Endothelial cell of umbilical vein (primary cell): ENCODE measurements at places on chromosomes 11 and 22. TPM values are rescaled to one million over a fixed set of nuclear protein-coding genes. Genes with fewer than 3 reads are reported as not detected.

Gene BLID
- total RNA-seq, result 2.4 and 3.5 TPM in 2 replicates

Gene TRIM49
- total RNA-seq, result not detected in 2 replicates

Gene GAS2L1
- total RNA-seq, result 42.1 and 44.0 TPM in 2 replicates

Gene OR8G1
- not detected in 2 replicates for total RNA-seq

DNA sequence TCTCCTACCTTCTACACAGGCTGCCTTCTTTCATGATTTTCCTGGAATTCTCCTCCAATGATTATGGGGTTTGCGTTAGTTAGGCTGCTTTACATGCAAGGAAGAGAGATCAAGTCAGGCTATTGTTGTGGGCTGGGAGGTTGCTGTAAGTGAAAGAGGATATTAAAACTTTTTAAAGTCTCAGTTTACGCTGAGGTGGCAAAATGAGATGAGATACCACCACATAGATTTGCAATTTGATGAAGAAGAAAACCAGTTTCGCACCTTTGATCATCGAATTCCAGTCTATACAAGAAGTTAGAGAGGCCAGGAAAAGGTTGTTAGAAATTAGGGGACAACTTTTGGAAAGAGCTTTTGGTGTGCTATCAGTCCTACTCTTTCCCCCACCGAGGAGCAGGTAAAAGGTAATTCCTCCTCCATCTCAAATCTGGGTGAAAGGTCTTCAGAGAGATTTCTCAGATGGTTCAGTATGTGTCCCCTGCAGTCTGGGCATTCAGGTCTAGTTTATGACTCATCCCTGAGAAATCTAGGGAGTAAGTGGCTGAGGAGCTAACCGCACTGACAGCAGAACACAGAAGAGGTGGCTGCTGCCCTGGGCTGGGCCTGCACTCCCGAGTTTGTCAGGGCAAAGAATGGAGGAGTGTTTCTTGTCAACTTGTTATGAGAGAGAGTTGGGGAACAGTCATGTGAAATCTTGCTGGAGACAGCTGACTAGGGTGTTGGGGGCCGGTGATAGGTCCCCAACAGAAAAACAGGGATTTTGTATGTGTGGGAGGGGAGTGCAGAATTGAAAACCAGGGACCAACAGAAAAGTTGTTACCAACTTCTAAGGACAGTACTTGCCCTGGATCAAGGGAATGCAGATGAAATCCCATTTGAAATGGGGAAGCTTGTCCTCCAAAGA is 34.7 kb downstream of the CCDC83 start:
- DNase-seq, result no peak

GRCh38 chr11:113956986-113957385 is 17.9 kb upstream of the HTR3A start:
- no peak for DNase-seq

- DNase-seq, result no peak
Observed at GRCh38 chr22:40324468-40325305, 21.6 kb upstream of the ADSL start.

GRCh38 chr11:120956710-120957495 is 67.0 kb upstream of the TBCEL start:
- DNase-seq, result no peak

Gene GAB4
- not detected in 2 replicates for total RNA-seq

DNA sequence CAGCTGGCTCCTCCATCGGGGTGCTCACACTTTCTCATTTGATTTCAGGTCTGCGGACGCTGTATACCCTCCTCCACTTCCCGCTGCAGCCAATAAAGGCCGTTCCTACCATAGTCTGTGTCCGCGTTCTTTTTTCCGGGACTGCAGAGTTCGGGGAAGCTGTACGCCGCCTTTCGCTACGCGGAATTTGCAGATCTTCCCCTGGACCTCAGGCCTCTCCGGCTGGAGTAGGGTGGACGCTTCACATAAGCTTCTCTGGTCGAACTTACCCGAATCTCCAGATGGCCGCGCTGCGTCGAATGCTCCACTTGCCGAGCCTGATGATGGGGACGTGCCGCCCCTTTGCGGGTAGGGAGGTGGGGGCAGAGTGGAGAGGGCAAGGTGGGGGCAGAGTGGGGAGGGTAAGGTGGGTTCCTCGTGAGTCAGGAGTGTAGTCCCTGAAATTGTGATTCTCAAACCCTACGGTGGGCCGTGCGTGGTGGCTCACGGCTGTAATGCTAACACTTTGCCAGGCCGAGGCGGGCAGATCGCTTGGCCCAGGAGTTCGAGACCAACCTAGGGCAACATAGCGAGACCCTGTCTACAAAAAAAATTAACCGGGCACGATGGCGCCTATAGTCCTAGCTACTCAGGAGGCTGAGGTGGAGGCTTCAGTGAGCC is 617 bp downstream of the CSKMT start:
- DNase-seq, result no peak

GRCh38 chr11:44524346-44524745 is 41.1 kb upstream of the CD82 start:
- DNase-seq, result no peak

Gene ARHGAP20
- 1.1 and 1.4 TPM in 2 replicates for total RNA-seq

Gene C11orf98
- 58.7 and 61.0 TPM in 2 replicates for total RNA-seq

Gene IL18
- 1.5 and 1.6 TPM in 2 replicates for total RNA-seq

DNA sequence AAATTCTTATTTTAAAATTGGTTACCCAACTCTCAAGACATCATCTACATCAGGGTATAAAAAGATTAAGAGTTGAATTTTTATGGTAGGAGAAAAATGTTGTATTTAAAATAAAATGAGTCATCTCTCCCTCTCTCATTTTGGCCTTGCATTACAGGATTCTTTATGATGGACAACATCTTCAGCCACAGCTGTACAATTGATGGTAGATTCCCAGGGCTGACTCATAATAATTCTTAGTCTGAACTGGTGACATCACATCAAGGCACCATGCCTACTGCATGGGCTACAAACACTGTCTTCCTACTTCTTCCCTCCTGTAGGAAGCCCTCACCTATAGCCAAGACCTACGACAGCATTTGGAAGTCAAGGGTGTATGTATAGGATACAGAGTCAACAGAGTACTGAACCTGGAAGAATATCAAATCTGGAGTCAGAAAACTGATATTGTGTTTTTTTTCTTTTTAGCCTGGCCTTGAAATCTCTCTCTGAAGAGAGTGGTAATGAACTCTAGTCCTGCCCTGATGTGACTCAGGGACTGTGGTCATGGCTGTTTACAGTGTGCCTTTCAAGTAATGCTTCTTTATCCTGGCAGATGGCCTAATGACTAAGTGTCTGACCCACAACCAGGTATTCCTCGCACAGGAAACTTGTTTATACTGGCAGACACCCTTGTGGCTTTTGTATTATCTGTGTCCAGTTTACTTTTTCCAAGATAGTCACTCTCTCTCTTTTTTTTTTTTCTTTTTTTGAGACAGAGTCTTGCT is 32.5 kb downstream of the MRGPRX2 start:
- DNase-seq, result peak; percentile 22

Gene HORMAD2
- not detected in 2 replicates for total RNA-seq

- no peak for DNase-seq
Observed at GRCh38 chr11:32890843-32891656, 1.6 kb upstream of the QSER1 start.

- DNase-seq, result no peak
Observed at GRCh38 chr11:15481871-15482270, 367.1 kb downstream of the INSC start.

Gene OLFML1
- total RNA-seq, result not detected in 2 replicates

Gene OR5M3
- total RNA-seq, result not detected in 2 replicates

DNA sequence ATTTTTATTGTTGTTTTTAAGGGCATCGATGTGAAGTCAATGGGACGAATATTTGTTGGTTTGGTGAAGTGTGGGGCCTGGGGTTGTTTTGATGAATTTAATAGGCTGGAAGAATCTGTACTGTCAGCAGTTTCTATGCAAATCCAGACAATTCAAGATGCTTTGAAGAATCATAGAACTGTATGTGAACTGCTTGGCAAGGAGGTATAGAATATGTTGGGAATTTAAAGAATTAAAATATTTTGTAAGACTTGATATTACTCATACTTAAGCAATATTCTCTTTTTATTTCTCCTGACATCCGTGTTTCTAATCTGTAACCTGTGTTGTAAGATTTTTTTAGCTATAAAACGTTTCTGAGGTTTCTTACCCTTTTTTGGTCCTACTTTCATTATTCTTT is 61.6 kb downstream of the DYNC2H1 start:
- no peak for DNase-seq

Gene F2
- not detected in 2 replicates for total RNA-seq
